ENCODE measurements at places on chromosomes 3 and 15.

- no peak for DNase-seq
These were observed 36.3 kb upstream of the SH3BP5 start for GRCh38 chr3:15368561-15369135.

- no peak for DNase-seq
These were observed 146.4 kb downstream of the IGF1R start for GRCh38 chr15:98794748-98795147.

- no peak for DNase-seq
These were observed 82.8 kb upstream of the MRPS22 start for GRCh38 chr3:139260793-139261736.

GRCh38 chr15:28289694-28290463, 32.1 kb downstream of the HERC2 start:
- no peak for DNase-seq

DNA sequence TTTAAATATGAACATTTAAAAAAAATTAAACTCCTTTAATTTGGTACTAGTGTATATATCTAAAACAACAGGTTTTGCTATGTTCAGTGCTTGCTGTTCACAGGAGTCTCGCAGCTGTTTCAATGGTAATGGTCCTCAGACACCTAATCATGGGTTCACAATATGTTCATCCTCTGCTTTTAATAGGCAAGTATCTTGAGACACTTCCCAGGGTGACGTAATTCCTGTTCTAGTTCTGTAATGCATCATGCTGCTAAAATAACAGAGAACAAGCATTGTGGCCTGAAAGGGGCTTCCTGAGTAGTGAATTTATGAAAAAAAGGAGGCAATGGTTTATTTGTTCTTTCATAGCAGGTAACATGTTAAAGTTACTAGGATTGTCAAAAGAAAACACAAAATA, 625.2 kb upstream of the GBE1 start:
- no peak for DNase-seq

DNA sequence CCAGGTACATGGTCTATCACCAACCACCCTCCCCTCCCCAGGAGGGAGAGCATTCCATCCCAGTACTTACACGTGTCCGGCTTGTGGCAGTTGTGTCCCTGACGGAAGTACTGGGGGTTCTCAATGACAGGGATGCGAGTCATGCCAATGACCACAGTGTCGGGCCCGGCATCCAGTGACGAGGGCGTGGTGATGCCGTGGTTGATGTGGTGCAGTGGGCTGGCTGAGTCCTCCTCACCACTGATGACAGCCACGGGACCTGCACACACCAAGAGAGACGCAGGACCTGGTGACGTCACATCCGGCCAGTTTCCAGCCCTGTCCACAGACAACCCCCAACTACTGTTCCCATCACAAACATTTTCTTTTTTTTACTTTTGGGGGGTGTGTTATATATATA, 223.8 kb downstream of the NTRK3 start:
- DNase-seq, result no peak

- DNase-seq, result no peak
These were observed 60.1 kb downstream of the LYSMD4 start for GRCh38 chr15:99673111-99673510.

DNA sequence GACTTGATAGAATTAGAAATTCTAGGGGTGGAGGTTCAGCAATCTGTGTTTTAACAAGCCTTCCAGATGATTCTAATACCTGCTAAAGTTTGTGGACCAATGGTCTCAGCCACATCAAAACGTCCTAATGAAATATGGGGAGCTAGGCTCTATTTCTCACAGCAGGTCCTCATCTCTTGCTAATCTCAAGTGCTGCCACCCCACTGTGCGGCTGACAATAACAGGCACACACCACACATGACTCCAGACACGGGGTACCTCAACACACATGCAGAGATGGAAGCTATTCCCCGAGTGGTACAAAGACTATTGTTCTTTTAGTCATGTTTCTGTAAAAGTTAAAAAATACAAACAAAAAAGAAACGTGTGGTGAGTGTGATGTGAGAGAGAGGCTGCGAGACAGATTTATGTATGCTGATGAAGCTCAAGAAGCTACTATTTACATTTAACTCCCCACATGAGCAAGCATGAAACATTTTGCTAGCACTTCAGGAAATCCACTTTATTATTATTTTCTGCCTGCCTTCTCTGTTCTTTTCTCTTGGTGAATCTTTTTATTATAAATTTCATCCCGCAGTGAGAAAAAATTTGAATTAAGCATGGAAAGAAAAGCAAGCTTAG, 405.6 kb downstream of the MAGI1 start:
- no peak for DNase-seq

DNA sequence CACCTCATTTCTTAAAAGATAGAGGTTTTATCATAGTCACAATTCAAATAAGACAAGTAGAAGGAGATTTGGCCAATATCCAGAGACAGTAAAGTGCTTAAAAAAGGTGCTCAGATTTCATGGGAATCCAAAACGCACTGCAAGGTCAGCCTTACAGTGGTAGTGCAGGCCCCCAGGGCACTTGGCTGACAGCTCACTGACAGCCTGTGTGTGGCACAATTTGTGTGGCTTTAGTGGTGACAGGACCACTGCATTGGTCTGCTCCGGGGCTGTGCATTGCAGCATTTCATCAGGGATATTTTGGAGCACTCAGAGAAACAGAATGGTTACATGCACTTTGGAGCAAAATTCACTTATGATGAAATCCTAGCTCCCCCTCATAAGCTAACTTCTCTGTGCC, 544.3 kb downstream of the NTRK3 start:
- DNase-seq, result no peak

DNA sequence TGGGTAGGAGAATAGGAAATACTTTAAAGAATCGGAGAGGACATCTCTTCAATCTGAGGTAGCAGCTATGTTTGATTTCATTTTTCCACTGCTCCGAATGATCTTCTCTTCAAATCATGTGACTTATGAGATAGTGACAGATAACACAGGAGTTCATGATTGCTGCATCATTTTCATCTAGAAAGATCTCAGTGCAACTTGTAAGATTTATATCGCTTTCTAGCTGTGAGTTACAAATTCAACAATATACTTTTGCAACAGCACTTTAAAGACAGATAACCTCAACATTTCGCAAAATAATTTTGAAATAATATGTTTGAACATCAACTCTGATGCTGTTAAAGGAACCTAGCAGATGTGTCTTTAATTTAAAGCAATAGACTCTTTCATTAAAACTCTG, 99.9 kb upstream of the CCDC80 start:
- DNase-seq, result no peak

- DNase-seq, result no peak
These were observed 50.8 kb upstream of the CTNNB1 start for GRCh38 chr3:41148478-41148877.

DNA sequence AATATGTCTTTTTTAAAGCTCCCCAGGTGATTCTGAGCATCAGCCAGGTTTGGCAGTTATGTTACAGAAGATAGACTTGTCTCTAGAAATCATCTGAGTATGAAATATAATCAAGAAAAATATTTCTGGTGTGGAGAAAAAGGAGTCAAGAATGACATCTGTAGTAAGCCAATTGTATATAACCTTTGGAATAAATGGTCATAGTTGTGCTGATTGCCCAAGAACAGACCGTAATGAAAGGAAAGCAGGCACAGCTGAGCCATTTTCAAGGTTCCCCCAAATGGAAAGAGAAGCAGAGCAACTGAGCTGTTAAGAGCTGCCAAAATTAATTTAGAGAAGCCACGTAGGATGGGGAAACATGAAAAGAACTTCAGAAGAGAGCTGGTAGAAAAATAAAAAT, 26.6 kb downstream of the GOLM2 start:
- DNase-seq, result no peak

DNA sequence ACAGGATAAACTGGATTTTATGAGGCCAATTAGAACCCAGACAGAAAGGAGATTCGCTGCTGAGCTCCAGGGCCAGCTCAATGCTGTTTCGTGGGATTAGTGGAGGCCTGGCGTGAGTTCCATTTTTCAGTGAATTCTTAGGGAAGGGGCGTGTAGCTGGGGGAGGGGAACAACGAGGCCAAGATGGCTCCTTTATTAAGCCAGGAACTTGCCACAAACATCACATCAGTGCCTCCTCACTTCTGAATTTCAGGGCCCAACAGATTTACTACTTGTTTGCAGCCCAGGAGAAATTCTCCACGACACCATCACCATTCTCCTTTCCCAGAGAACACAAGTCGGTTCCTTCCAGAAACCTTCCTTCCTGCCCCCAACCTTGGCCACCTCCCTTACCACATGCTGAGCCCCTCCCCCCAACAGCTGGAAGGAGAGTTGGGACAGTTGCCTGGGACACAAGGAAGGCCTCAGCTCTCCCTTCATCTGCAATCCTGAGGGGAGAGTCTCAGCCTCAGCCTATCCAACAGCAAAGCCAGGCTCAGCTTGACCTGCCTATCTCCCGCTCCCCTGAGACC, 5.8 kb downstream of the IGDCC4 start:
- no peak for DNase-seq

GRCh38 chr15:44676676-44677075, 13.2 kb upstream of the SPG11 start:
- DNase-seq, result no peak

- no peak for DNase-seq
These were observed 122.5 kb downstream of the IGSF11 start for GRCh38 chr3:118912188-118912587.

DNA sequence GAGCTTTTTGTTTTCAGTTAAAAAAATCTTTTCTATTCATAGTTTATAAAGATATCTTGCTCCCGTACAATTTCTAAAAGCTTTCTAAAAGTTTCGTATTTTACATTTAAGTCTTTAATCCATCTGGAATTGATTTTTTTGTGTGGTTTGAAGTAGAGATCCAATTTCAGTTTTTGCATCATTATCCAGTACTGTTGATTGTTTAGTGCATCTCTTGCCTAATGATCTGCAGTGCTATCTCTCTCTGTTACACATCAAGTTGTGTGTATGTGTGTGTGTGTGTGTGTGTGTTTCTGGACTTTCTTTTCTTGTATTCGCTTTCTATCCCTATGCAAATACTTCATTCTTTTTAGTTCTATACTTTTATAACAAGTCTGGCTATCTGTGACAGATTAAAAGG, 605.8 kb upstream of the DPPA4 start:
- no peak for DNase-seq

GRCh38 chr3:168216851-168217250, 121.1 kb upstream of the GOLIM4 start:
- no peak for DNase-seq

DNA sequence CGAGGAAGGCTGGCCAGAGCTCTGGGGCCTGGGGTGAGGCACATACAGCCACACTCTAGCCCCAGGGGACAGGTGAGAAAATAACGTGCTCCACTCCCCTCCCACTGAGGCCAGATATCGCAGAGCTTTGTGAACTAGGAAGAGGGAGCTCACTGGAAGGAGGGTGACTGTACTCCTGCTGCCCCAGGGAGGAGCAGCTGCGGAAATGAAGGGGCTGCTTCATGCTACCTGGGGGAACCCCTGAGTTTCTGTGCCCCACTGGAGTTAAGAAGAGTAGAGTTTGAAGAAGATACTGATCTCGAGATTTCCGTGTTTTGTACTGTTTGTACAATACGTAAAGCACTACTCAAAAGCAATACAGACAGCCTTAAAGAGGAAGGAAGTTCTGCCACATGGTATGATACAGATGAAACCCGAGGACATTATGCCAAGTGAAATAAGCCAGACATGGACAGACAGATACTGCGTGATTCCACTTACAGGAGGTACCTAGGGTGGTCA, 44.6 kb downstream of the CMTM6 start:
- no peak for DNase-seq

DNA sequence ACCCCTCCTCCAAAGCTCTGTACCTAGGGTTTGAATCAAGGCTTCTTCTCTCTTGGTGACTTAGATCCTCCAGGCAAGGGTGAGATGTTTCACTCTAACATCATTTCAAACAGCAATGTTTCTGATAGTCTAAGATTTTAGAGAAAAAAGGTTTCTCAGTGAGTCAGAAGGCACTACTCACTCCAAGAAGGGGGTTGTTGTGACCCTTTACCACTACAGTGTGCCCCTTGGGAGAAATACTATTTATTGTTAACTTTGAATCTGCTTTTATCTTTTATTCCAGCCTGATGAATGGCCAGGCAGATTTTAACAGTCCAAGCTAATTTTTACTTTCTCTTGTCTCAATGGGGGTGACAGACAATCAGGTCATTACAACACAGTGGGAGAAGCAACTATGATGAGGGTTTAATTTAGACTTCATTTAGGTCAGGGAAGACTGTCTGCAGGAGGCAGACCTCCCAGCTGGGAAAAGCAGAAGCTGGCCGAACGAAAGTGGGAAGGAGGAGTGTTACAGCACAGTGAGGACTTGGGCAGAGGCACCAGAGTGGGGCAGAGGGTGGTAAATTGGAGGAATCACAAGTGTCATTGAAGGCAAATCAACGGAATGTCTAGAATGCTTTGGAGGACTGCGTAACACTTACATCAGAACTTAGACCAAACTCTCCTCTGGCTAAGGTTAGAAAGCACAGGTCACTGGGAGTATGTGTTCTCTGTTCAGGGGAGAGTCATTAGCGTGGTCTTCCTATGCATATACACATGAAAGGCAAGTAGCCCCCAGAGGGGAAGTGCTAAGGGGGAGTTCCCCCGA, 21.2 kb downstream of the ZNF860 start:
- DNase-seq, result no peak

DNA sequence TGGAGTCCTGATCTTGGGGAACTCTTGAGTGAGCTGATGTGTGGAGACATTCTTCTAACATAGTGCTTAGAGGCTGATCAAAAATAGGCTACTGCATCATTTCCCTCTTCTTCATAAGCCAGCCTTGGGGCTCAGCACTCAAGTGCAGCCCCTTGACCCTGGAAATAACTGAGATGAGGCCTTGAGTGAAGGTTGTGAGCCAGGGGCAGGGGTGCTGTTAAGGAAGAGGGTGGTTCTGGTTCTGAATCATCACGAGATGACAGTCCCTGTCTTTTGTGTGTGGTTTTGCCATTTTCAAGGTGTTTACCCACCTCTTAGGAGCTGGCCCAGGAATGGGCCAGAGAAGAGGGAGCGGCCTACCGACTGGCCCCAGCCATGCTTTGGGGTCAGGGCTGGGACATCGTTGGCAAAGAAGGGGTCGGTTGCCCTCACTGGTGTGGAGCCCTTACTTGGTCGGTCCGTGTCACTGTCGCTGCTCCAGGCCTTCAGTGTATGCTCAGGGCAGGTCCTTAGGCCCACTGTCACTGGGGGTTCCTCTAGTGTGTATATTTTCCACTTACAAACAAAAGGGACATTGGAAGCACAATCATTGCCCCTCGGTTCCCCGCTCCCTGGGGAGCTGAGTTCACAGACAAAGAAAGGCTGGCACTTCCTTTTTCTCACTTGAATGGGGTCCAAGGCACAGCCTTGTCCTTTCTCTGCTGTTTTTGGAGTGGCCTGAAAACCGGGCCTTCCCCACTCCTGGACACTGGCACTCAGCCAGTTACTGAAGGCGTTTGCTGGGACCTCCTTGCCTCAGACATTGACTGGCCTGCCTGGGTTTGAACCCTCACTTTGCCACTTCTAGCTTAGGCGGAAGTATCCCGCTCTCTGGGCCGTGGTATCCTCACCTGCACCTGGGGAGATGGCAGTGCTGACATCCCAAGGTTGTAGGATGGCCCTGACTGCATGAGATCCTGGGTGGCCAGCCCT, 46.6 kb downstream of the SLC6A6 start:
- DNase-seq, result no peak

GRCh38 chr3:159032311-159032710, 230.5 kb downstream of the MFSD1 start:
- no peak for DNase-seq
